Stimulated activated CD4-positive, alpha-beta T cell treated with anti-CD3 and anti-CD28 coated beads, Interleukin-1b, Interleukin-23, amount 100 ng/mL, for 48 hours (primary cell): ENCODE measurements at places on chromosomes 12 and 14.

GRCh38 chr14:98826618-98827017, 445.4 kb downstream of the BCL11B start:
- no peak for DNase-seq

- no peak for DNase-seq
Measured at GRCh38 chr14:102097441-102098135, 10.7 kb upstream of the HSP90AA1 start.

- DNase-seq: no peak
Measured at GRCh38 chr14:61765225-61765943, 3.2 kb downstream of the SNAPC1 start.

DNA sequence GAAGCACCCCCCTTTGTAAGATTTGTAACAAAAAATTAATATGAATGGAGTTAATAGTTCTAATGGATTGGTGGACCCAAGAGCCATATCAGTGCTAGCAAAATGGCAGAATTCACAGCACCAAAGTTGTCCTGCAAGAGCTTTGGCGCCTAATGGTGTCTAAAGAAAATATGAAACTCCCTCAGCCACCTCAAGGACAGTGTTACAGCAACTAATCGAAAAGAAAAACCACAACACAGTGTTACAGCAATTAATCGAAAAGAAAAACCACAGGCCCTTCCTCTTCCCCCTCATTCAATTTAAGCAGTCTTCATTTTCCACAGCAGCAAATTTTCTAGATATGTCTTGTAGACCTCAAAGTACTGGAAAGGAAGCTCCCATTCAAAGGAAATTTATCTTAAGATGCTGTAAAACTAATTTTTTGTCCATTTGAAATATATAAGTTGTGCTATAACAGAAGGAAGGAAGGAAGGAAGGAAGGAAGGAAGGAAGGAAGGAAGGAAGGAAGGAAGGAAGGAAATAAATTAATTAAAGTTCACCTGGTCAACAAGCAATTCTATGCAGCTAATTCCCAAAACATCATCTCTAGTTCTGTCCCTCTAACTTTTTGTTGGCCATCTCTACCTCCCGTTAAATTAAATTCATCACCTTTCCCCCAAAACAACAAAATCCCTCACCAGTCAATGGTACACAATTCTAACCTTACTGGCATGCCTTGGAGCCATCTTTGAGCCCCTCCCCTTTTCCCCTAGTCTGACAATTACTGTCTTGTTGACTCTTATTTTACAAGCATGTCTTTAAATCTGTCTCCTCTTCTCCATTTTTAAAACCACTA, 17.4 kb downstream of the LRP6 start:
- no peak for DNase-seq

- no peak for DNase-seq
Measured at GRCh38 chr12:50985322-50985721, 33.0 kb downstream of the HIGD1C start.

DNA sequence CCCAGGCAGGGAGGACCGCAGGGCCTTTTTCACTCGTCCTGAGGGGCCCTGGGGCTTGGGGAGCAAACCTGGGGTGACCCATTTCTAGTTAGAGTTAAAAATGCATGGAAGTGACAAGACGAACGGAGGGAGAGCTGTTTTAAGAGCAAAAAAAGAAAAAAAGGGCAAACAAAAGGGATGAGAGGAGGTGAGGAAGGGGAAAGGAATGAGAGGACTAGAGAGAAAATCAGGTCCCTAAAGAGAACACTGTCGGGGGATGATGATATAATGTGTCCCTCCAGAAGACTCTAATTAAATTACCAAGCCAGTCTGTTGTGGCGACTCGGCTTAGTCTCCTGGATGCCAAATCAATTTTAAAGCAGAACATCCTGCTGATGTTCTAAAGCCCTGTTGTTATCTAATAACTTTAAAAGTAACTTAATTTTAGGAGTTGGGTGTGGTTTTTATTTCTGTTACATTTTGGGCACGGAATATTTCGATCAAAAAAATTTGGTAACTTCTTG, 1.1 kb downstream of the ANO6 start:
- no peak for DNase-seq

DNA sequence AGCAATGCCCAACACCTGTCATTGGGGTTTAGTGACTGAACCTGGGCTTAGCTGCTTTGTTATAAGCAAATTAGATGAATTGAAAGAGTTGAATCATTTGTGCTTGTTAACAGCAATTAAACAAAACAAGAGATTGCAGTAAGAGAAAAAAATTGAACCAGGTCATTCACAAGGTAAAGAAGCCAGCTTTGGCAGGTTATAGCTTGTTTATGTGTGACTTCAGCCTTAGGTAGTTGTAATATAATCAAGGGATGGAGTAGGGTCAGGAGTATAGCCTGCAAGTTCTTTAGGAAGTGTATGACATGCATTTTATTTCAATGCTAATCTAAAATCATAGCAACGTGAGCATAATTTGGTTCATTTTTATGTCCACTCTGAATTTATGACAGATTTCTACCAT, 63.4 kb upstream of the PLEKHG3 start:
- DNase-seq: no peak

GRCh38 chr12:119671070-119671469, 3.1 kb downstream of the PRKAB1 start:
- no peak for DNase-seq

DNA sequence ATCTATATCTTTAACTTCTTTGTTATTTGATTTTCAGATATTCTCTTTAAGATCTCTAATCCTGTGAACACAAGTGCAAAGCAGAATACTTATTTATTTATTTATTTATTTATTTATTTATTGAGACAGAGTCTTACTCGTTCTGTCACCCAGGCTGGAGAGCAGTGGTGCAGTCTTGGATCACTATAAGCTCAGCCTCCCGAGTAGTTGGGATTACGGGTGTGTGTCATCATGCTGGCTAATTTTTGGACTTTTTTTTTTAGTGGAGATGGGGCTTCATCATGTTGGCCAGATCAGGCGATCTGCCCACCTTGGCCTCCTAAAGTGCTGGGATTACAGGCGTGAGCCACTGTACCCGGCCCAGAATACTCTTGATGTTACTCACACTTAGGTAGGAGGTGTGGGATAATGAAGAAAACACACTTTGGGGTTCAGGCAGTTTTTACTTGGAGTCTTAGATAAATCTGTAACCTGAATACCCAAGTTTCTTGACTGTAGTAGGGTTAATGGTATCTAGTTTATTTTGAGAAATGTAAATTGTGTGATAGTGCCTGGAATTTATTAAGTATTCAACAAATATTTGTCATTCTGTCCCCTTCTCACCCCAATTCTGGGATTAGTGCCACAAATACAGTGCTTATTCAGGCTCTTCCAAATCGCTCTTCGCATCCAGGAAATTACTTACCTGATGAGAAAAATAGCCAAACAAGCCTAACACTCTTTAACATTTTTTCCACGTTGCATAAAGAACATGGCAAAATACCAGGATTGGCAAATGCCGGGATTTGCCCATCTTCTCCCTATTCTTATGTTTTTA, 33.0 kb downstream of the METAP2 start:
- DNase-seq: no peak
